ENCODE measurements at places on chromosomes 3 and 15. TPM values are rescaled to one million over a fixed set of nuclear protein-coding genes. Genes with fewer than 3 reads are reported as not detected.

Gene ACKR4
- total RNA-seq = not detected

Gene ACAD11
- 14.8 TPM for total RNA-seq

Gene CCR9
- not detected for total RNA-seq

Gene FETUB
- total RNA-seq = not detected

Gene GPR160
- 33.7 TPM for total RNA-seq

Gene APOD
- not detected for total RNA-seq

Gene CGGBP1
- 96.3 TPM for total RNA-seq

Gene SLC38A3
- total RNA-seq = 44.7 TPM

Gene SLITRK3
- total RNA-seq = not detected

Gene SSUH2
- 0.57 TPM for total RNA-seq

Gene TTC23
- 23.0 TPM for total RNA-seq

DNA sequence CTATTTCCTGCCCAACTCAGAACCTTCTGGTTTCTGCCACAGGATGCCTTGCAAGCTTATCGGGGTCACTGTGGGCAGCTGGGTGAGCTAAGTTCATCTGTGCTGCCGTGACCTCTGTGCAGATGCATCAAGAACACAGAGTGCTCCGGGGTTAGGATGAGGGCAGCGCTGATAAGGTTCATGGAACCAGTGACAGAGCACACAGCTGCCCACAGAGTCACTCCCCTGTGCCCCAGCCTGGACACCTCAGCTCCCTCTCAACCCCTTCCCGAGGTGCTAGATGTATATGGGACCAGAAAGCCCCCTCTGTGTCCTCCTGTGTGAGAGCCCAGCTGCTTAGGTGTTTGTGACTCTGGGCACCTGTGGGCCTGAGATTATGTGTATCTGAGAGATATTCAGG lies 15.8 kb upstream of the ALAS1 start:
- no peak for DNase-seq

DNA sequence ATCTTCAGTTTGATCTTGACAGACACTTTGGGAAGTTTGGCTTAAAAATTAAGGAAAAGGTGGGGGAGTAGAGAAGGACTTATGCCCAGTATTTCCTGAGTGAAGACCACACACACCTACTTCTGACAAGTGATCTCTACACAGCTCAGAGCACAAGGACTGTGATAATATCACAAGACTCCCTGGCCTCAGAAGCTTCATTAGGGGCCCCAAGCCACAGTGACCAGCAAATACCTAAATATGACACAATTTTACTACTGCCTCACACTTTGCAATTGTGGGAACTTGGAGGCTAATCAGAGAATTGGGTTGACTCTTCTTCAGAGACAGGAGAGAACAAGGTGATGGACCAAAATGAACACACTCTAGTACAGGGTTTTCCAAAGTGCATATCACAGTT lies 2.6 kb downstream of the ILDR1 start:
- no peak for DNase-seq

- no peak for DNase-seq
Observed at GRCh38 chr3:169260296-169260695, 403.2 kb downstream of the MECOM start.

GRCh38 chr15:77118882-77119321 lies 48.0 kb upstream of the TSPAN3 start:
- no peak for DNase-seq

DNA sequence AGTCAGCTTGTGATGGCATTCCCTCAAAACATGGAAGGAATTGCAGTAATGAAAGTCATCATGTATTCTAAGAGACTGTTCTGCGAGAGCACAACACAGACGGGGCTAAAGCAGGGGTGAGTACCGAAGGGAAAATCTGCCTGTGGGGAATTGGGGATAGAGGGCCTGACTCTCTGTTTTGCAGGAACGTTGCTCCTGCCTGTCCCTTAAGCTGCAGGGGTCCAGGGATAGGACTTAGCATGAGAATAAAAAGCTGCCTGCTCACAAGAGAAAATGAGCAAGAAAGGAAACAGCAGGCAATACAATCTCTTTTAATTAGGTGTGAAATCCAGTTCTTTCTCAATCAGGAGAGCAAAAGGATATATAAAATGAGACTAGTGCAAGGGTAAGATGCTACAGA lies 62.2 kb downstream of the TIGIT start:
- no peak for DNase-seq

DNA sequence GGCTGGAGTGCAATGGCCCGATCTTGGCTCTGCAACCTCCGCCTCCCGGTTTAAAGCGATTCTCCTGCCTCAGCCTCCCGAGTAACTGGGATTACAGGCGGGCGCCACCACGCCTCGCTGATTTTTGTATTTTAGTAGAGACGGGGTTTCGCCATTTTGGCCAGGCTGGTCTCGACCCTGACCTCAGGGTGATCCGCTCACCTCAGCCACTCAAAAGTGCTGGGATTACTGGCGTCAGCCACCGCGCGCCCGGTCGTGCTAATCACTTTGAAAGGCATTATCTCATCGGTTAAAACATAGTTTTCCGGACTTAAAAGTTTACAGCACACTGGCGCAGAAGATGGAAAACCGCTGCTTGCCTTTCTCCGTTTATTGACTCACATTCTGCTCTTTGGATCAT lies 27.6 kb upstream of the MTHFS start:
- DNase-seq = no peak

GRCh38 chr3:121515313-121515712 lies 30.5 kb downstream of the POLQ start:
- no peak for DNase-seq

GRCh38 chr3:24640330-24640877 lies 145.8 kb upstream of the THRB start:
- DNase-seq = no peak
